ENCODE measurements at places on chromosomes 6 and 20.

GRCh38 chr6:14802514-14803160 is 443.2 kb upstream of the JARID2 start:
- no peak for DNase-seq

- DNase-seq, result no peak
Measured at GRCh38 chr6:33018904-33019303, 9.5 kb upstream of the HLA-DOA start.

DNA sequence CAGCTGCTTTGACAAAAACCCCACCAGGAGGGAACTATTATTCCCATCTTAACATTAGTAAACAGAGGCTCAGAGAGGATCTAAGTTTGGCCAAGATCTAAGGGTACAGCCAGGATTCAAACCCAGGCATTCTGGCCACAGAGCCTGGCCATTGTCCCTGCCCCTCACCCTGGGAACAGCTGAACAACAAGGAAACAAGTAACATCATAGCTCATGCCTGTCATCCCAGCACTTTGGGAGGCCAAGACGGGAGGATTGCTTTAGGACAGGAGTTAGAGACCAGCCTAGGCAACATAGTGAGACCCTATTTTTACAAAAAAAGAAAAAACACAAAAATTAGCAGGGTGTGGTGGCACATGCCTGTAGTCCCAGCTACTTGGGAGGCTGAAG is 27.5 kb downstream of the TOX2 start:
- no peak for DNase-seq

DNA sequence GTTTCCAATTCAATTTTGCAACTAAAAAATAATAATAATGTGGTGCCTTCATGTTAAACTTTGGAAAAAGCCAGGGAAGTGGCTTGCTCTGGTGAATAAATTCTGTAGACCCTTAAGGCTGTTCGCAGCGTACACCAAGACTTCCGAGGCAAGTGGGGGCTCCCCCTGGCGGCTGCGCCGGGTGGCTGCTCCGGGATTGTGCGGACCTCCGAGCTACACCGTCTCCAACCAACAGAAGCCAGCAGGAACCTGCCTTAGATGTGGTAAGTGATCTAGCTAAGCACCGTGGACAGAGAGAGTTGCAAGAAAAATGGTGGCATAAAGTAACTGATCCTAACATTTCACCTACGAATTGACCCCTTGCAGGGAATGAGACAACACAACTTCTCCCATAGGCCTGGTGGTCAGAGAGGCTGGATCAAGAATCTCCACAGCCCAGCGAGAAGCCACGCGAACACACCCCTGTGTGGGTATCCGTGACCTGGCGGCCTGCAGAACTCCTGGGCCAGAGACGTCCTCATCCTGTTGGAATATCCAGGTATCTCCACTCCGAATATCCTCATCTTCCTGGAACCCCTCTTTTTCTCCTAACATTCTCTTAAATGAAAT is 69.6 kb downstream of the TBXT start:
- peak; percentile 11 for DNase-seq

GRCh38 chr6:90294614-90294988 is 2.0 kb downstream of the BACH2 start:
- no peak for DNase-seq

GRCh38 chr6:139990856-139991465 is 616.5 kb upstream of the CITED2 start:
- DNase-seq, result no peak

GRCh38 chr6:140070846-140071473 is 696.5 kb upstream of the CITED2 start:
- DNase-seq, result no peak

GRCh38 chr20:37345339-37346235 is at the start of gene SRC:
TSS of gene SRC (plus strand) at chr20:37346140. CDS start at chr20:37384154, 38,014 bp downstream.
- DNase-seq, result peak; percentile 24

DNA sequence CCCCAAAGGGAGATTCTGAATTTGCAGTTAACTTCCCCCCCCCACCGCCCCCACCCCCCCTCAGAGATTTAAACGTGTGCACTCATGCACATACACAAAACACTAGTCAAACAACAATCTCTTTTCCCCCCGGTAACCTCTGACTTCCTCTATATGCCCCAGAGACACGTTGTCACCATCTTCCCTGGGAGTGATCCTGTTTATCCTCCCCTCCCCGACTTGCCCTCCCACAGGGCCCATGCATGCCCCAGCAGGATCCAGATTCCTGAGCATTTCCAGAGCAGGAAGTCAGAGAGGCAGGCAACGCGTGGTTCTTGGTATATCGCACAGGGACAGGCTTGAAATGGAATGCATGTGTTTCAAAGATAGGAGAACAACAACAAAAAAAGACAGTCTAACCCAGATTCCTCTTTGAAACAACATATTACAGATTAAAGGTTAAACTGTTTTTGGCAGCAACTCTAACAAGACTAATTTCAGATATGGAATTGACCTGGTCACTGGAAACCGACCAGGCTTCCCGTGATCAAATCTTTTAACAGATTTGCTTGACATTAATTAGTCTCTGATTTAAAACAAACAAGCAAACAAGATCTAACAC is 1.3 kb downstream of the BLCAP start:
- DNase-seq, result no peak

DNA sequence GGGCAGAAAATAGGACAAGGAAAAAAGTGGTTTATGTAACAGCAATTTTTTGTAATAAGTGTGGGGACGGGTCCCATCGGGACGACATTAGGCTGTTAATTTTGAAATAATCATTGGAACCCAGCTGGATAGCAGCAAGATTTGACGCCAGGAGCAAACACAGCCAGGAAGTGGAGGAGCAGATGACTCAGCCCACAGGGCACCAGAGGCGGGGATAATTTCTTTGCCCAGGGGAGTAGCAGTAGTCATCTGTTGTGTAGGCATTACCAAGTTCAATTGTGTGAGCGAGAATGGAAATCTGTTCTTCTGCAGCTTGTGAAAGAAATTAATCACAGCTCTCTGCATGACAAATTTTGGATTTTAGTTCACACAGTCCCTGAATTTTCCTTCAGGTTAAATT is 22.6 kb upstream of the RIN2 start:
- DNase-seq, result no peak

DNA sequence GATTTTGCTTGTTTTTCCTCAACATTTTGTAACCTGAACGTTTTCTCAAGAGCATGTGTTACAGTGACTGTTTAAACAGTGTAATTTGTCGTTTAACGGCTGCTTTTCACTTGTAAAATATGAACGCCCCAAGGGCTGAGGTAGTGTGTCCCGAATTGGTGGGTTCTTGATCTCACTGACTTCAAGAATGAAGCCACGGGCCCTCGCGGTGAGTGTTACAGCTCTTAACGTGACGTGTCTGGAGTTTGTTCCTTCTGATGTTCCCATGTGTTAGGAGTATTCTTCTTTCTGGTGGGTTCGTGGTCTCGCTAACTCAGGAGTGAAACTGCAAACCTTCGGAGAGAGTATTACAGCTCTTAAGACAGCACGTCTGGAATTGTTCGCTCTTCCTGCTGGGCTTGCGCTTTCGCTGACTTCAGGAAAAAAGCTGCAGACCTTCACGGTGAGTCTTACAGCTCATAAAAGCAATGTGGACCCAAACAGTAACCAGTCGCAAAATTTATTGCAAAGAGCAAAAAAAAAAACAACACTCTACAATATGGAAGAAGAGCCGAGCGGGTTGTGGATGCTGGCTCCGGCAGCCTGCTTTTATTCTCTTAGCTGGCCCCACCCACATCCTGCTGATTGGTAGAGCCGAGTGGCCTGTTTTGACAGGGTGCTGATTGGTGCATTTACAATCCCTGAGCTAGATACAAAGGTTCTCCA is 25.1 kb upstream of the TRIM27 start:
- no peak for DNase-seq

- DNase-seq, result no peak
Measured at GRCh38 chr6:41372832-41373626, 37.6 kb downstream of the NCR2 start.

GRCh38 chr6:37463110-37463509 is 30.1 kb downstream of the CMTR1 start:
- no peak for DNase-seq

DNA sequence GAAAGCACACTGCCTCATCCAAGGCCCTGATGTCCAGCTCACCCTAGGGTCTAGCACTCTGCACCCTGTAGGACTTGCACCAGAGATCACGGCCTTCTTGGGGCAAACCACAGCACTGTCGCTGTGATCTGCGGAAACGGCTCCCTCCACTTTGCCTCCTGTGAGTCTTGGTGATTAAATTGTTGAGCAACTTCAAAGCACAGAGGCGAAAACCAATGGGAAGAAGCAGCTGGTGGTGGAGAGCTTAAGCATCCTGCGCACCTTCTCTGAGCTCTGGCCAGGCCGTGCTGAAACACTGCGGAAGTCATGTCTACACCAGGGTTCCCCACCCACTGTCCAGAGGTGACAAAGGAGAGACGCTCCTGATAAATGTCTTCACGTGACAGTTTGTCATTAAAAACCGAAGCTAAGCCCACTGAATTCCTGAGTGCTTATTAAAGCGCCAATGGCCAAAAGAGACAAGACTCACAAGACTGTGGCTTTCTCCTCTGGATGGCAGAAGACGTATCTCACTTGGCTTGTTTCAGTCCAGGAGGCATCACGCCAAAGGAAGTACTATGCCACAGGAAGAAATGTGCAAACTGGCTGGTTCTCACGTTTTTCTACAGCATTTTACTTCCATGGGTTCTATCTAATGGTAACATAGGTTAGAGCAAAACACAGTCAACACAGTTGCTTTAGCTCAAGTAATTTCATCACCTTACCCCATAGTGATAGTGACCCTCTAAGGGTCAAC is 3.1 kb downstream of the RAMACL start:
- DNase-seq, result no peak

GRCh38 chr6:31971993-31972708 is at the start of gene DXO:
TSS of gene DXO (minus strand) at chr6:31972138. CDS start at chr6:31971675, 463 bp downstream.
- DNase-seq, result peak; percentile 96

GRCh38 chr20:49599746-49600113 is 31.8 kb upstream of the PTGIS start:
- DNase-seq, result no peak

- no peak for DNase-seq
Measured at GRCh38 chr6:54204921-54205591, 93.8 kb downstream of the MLIP start.

- DNase-seq, result no peak
Measured at GRCh38 chr6:54335871-54336270, 27.6 kb downstream of the TINAG start.

DNA sequence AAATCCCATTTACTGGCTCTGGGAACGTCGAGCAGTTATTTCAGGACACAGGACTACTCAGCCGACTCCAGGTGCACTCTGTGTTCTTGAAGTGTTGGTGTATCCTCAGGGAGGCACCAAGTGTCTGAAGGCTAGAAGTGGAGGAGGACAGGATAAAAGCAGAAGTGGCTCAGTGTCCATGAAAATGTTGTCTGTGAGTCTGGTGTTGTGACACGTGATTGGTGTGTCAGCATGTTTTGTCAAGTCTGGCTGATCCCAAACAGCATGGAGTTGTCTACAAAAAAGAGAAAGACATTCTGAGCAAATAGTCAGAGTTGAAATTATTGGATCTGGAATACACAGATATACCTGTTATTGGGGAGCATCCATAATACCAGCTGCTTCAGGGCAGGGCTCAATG is 30.3 kb downstream of the SCGN start:
- DNase-seq, result no peak

- no peak for DNase-seq
Measured at GRCh38 chr6:783966-784735, 91.2 kb upstream of the EXOC2 start.

DNA sequence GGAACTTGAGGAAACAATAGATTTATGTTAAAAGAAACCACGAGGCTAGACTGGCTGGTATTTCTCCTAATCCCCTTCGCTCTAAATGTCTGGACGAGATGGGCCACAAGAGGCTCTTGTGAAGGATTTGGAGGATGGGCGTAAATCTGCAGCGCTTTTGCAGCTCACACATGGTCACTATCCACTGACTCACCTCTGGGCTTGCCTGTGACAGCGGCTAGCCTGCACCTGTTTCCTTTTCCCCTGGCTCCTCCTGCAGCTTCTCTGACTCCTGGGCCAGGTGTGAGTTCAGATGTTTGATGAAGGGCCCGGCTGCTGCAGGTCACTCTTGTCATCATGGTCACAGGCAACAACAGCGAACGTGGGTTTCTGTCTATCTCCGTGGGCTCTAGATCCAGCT is 629.4 kb downstream of the CBLN4 start:
- DNase-seq, result no peak

- no peak for DNase-seq
Measured at GRCh38 chr6:129708496-129709195, 1.3 kb downstream of the ARHGAP18 start.

- DNase-seq, result no peak
Measured at GRCh38 chr6:143236151-143236798, 175.6 kb downstream of the AIG1 start.

DNA sequence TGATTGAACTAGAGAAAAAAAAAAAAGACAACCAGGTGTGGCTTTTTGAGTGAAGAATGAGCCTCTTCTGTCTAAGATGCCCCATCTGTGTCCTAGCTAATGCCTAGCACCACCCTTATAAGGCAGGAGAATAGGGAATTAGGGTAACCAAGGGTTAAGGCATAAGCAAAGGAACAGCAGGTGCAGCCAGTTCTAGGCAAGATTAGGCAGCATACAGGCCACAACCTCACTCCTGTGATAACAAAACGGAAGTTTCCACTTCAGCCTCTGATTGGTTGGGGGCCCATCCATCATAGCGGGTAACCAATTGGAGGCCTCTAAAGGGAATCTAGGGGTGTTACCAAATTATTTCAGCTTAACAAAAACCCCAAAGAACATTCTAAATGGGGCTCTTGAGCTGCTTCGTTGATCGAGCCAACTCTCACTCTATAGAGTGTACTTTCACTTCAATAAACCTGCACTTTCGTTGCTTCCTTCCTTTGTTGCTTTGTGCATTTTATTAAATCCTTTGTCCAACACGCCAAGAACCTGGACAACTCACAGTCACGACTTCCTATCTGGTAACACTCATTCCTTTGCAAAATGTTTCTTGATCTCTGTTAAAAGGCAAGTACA is 61.9 kb upstream of the TAGAP start:
- DNase-seq, result no peak

- DNase-seq, result no peak
Measured at GRCh38 chr20:40006168-40006860, 682.7 kb downstream of the MAFB start.

DNA sequence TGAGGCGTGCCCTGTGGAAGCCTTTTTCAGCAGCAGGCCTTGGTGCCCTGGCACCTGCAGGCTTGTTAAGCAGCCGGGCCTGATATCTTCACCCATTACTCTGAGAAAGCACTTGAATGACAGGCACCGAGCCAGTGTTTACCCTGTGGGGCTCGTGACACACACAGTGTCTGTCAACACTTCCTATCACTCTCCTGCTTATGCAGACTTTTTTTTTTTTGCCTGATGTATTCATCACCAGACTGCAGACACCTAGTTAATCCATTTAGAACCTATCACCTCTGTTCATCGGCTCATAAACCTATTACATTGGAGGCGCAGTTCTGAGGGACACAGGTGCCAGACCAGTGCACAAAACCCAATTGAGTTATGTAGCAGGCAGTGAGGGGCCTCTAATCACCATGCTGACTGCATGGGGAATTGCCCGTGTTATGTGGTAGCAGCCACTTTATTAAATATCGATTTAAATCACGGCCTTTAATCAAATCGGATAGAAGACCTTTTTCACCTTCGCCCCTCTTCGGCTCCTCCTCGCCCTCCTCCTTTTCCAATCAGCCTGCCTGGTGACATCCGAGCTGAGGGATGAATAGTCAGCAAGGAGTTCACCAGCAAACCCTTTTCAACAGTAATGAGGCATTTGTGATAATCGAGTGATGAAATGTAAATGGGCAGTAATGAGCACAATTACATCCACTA is 962.9 kb upstream of the SLC35B3 start:
- DNase-seq, result peak; percentile 93

- DNase-seq, result no peak
Measured at GRCh38 chr20:652615-653109, 338 bp downstream of the SRXN1 start.

Data from NCI-H748 treated with DMSO at 0.1 percent for 48 hours (cell line).